Posterior cingulate gyrus (tissue), 11 donors: ENCODE measurements at places on chromosomes 11 and 22.

- no peak for DNase-seq
These were observed 122.2 kb upstream of the SYN3 start for GRCh38 chr22:33180356-33180755.

DNA sequence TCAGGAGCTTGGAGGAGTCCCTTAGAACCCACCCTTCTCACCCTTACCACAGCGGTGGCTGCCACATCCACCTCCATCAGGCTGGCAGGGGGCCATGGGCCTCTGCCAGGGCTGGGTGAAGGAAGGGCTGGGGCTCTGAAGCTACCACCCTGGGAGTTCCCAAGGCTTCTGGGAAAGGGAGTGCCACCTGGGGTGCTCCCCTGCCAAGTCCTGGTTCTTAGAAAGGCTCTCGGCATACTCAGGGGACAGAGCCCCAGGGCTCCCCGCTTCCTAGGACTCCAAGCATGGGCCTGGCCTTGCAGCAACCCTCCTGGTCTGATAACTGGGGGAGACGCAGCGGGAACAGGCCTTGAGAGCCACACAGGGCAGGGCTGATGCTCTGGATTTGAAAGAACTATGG, 438 bp upstream of the PLA2G3 start:
- DNase-seq, result peak; percentile 65

DNA sequence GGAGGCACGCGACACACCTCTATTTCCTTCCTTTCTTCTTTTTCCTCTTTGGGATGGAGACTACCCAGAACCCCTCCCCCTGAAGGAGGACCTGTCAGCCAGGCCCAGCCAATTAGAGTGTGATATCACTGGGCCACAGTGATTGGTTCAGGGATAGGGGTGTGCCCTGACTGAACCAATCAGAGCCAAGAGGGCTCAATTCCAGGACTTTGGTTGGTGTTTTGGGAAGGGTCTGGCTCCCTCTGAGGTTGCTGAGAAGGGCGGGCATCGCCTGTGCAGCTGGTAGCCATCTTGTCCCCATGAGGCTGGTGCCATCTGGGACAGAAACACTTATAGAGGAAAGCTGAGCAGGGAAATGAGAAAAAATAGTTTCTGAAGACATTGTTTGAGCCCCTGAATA, 71.4 kb downstream of the CHST1 start:
- DNase-seq, result no peak

- no peak for DNase-seq
These were observed 46.1 kb downstream of the MYEOV start for GRCh38 chr11:69339983-69340565.

GRCh38 chr11:18633256-18634139, 644 bp downstream of the SPTY2D1 start:
- DNase-seq, result no peak

DNA sequence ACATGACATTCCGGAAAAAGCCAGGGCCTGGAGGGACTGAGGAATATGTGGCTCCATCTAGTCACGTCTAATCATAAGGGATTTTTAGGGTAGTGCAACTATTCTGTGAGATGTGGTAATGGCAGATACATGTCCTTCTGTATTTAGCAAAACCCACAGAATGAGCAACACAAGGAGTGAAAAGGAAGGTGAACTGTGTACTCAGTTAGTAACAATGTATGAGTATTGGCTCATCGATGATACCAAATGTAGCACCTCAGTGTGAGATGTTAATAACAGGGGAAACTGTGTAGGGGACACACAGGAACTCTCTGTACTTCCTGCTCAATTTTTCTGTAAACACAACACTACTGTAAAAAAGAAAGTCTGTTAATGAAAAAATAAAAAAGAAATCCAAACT, 42.0 kb upstream of the CARS1 start:
- DNase-seq, result no peak

DNA sequence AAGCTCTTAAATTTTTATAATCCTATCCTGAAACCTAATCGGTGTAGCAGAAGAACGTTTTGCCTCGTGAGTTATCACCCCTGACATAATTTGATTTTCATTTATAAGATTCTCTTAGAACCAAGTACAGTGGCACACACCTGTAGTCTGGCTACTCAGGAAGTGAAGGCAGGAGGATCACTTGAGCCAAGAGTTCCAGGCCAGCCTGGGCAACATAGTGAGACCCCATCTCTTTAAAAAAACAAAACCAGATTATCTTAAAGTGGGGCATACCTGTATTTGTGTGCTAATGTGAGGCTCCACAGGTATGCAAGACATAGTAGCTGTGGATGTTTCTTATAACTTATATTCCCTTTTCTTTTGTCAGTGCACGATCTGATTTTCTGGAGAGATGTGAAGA, 19.0 kb downstream of the ZFTA start:
- no peak for DNase-seq

- no peak for DNase-seq
These were observed 861.6 kb downstream of the METTL15 start for GRCh38 chr11:28969832-28970231.

- peak; percentile 89 for DNase-seq
These were observed 32.1 kb upstream of the SOX10 start for GRCh38 chr22:38016182-38017151.

DNA sequence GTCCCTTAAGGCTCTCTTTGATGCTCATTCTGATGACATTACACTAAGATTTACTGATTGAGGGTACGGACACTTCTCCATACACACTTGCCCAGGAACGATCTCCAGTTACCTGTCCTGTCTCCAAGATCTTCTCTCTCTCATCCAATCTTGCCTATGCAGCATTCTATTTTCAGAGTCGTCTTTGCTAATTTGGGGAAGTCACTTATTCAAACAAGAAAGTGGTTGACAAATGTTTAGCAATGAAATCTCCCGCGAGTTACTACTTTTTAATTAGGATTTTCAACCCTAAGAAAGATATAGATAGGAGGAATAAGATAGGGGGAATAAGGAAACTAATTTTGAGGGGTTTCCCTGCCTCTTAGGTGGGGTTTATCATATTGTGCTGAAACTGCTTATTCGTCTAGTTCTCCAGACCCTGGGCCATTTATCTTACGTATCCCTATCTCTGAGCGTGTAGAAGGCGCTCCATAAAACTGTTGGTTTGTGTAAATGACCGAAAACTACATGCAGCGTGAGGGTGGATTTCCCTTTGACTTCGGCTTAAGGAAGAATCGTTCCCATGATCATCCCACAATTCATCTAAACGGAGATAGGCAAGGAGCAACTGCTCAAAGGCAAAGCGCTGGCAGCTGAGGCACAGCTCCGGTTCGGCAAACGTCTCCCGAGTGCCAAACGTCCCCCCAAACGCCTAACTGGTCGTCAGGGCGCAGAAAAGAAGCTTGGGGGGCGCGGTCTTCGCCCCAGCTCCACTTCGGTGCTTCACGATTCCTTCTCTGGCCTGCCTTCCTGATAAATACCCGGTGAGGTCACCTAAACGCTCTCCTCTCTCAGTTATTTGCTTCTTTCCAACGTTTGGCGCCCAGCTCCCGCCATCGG, 804 bp downstream of the APIP start:
- DNase-seq, result peak; percentile 86

GRCh38 chr11:62881579-62882430, 1.1 kb downstream of the SLC3A2 start:
- DNase-seq, result peak; percentile 72

DNA sequence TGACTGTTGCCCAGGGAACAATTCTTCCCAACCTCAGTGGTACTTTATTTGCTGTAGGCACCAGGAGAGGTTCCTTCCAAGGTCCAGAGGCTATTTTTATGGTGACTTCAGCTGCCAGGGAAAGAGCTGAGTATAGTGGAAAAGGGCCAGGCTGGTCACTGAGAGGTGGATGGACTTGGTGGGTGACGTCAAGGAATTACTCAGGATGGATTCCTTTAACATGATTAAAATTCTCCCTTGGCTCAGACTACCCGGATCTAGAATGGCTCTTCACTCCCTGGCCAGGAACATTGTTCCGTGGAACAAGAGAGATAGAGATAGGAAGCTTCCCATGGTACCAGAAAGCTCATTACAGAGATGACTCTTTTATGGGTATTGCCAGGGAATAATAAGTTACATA, 8.7 kb upstream of the CALCA start:
- no peak for DNase-seq

DNA sequence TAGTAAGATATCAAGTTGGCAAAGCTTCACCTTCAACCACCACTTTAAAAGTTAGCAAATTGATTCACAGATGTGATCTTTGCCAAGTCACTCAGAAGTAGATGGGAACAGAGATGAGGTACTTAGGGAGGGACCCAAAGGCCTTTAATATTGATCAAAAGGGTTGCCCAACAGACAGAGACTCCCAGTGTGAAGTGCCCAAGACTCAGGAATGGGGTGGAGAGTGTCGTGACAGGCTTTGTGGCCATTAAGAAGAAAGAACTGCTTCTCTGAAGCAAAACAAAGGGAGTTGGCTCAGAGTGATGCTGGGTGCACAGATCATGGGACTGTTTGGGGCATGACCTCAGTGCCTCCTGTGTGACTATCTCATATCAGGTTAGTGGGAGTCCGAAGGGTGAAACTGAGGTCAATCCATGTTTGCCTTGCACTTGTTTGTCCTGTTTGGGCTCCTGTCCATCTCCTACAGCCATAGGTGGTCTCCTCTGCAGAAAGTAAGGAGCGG, 132.3 kb downstream of the APIP start:
- no peak for DNase-seq

DNA sequence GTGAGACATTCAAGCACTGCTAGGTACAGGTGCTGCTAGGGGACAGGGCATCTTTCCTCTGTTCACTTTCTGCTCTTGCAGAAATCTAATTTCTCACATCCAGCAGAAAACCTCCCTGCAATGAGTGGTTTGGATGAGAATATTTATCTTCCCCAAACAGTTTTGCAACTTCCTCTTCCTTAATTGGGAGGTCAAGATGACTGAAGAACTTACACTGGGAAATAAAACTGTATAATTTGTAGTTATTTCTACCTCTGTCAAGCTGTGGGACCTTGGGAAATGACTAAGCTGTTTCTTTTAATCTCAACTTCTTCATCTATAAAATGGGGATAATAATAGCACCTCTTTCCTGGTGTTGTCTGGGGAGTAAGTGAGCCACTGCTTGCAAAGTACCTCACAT, 69.8 kb downstream of the PRR5L start:
- DNase-seq, result no peak

DNA sequence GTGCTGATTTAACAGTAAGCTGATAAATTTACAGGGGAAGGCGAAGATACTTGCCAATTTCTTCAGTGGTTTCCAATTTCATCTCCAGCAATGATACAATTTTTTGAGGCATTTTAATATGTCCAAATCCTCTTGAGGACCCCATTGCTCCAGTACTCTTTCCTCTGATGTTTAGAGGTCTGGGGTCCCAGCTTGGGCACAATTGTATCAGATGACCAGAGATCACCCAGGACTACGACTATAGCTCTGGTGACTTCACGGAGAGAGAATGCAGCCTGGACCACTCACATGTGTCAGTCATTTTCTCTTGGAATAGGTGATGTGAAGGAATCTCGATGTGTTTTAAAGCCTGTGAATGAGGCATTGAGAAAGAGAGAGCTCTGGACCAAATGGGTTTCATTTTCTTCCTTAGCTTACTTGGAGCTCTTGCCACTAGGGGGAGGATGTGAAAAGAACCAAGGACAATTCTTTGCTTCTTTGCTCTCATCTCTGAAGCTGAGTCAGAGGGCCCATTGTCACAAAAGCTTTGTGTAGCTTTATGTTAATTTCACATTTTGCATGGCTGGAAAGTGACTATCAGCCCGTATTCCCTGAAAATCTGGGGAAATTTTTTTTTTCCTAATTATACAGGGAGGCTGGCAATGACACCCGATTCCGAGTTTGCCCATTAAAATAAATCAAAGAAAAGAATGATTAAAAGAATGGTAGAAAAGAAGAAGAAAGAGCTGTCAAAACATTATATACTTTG, 6.7 kb upstream of the CCDC90B start:
- peak; percentile 8 for DNase-seq

DNA sequence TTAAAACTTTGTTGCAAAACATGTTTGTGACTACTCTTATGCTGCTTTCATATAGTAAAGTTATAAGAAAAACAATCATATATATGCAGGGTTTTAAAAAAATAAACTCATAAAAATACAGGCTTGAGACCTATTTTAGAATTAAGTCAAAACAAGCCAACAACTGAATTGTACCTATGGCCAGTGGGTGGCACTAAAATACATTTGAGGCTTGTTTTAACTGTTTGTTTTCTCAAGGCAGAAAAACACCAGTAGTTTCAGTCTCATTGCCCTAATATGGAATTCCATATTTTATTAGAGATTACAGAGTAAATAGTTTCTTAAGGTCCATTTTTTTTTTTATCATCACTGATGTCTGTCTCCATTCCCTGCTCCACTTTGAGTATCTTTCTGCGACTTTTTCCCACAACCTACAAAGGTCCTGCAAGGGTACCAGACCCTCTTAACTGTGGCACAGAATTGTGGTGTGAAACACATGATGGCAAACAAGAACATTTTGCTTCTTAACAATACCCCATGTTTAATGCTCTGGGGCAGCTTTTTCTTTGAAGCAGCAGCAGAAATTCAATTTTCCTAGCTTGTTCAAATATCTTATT, 8.5 kb upstream of the CCDC89 start:
- DNase-seq, result no peak

- no peak for DNase-seq
These were observed 15.2 kb downstream of the PDGFD start for GRCh38 chr11:104148706-104149105.

- DNase-seq, result no peak
These were observed 4.8 kb upstream of the LSP1 start for GRCh38 chr11:1847926-1848639.
